ENCODE measurements at places on chromosomes 5 and 9. TPM values are rescaled to one million over a fixed set of nuclear protein-coding genes. Genes with fewer than 3 reads are reported as not detected.

GRCh38 chr9:72635197-72635596 lies 113.8 kb downstream of the TMC1 start:
- H3K27ac ChIP-seq: no peak overlapping the region
- no peak overlapping the region for H3K4me3 ChIP-seq
- H3K4me1 ChIP-seq: no peaks in the 10 kb centered on the region
- DNase-seq: no peak

DNA sequence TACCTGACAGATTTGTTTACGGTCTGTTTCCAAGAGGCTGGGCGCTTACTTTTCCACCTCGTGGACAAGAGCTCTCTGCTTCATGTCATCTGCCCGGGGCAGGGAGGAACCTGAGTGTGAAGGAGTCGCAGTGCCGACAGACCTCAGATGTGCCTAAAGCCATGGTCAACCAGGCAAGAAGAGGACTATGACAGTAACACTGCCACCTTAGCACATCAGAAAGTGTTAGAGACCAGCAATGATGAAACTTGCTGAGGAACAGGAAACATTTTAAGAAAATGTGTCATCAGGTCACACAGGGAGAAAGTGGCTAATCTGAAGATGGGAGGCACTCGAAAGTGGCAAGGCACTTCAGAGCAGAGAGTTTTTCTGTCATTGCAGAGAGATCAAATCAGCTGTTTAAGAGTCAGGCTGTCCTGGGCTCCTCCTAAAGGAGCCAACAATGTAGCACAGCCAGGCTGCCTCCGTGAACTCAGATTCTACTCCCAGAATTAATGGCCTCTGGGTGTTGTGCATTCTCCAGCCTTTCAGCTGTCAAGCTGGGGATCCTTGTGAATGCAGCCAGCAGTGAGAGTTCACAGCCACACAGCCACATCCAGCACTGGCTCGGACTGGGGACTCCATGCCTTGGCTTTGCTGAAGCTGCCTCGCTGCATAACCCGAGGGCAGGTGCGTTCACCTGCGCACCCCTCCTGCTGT lies 94.6 kb downstream of the RAPGEF1 start:
- no peak overlapping the region for H3K27ac ChIP-seq
- no peaks in the 10 kb centered on the region for H3K27me3 ChIP-seq
- no peak for DNase-seq

- no peaks in the 10 kb centered on the region for H3K36me3 ChIP-seq
- H3K27ac ChIP-seq: no peak overlapping the region
- H3K27me3 ChIP-seq: no peaks in the 10 kb centered on the region
- no peak overlapping the region for H3K4me3 ChIP-seq
- no peak for DNase-seq
- no peaks in the 10 kb centered on the region for H3K4me1 ChIP-seq
Observed at GRCh38 chr5:105554568-105555169, 1992.1 kb upstream of the NUDT12 start.

Gene MORN5
- polyA plus RNA-seq: 0.86 TPM

GRCh38 chr5:9878206-9878605 lies 248.1 kb upstream of the TAS2R1 start:
- H3K36me3 ChIP-seq: no peaks in the 10 kb centered on the region
- DNase-seq: no peak
- no peak overlapping the region for H3K4me3 ChIP-seq
- H3K27ac ChIP-seq: no peak overlapping the region
- no peaks in the 10 kb centered on the region for H3K4me1 ChIP-seq

GRCh38 chr9:28810388-28811075 lies 1237.3 kb upstream of the C9orf72 start:
- no peaks in the 10 kb centered on the region for H3K36me3 ChIP-seq
- H3K4me1 ChIP-seq: no peaks in the 10 kb centered on the region
- no peak overlapping the region for H3K27ac ChIP-seq
- no peaks in the 10 kb centered on the region for H3K27me3 ChIP-seq

- no peak overlapping the region for H3K4me3 ChIP-seq
- H3K4me1 ChIP-seq: peaks cover 6% of the 10 kb centered on the region
- no peak for DNase-seq
- H3K27ac ChIP-seq: no peak overlapping the region
- no peaks in the 10 kb centered on the region for H3K36me3 ChIP-seq
Observed at GRCh38 chr5:149829954-149830353, 99.8 kb downstream of the PPARGC1B start.

DNA sequence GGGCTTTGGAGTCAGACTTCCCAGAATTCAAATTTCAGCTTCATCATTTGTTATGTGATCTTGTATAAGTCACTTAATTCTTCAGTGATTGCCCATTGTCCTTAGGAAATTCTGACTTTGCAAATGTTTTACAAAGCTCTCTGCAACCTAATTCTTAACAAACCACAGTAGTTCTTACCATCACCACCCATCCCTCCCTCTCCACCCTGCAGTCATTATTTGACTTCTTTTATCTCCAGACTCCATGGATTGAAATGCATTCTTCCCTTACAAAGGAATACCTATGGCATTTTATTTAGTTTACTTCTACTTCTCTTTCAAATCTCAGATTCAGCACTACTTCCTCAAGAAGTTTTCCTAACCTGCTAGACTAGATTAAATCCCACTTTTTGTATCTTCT lies 23.1 kb downstream of the SHLD3 start:
- no peak for DNase-seq
- H3K27me3 ChIP-seq: no peaks in the 10 kb centered on the region
- H3K36me3 ChIP-seq: no peaks in the 10 kb centered on the region
- no peak overlapping the region for H3K27ac ChIP-seq
- H3K4me3 ChIP-seq: no peak overlapping the region
- no peaks in the 10 kb centered on the region for H3K4me1 ChIP-seq

- H3K4me3 ChIP-seq: no peak overlapping the region
- H3K27me3 ChIP-seq: no peaks in the 10 kb centered on the region
- no peak for DNase-seq
- H3K4me1 ChIP-seq: peaks cover 21% of the 10 kb centered on the region
Observed at GRCh38 chr9:134942788-134943184, 25.1 kb upstream of the FCN1 start.

- H3K27ac ChIP-seq: no peak overlapping the region
- no peak for DNase-seq
- no peak overlapping the region for H3K4me3 ChIP-seq
- H3K27me3 ChIP-seq: no peaks in the 10 kb centered on the region
- no peaks in the 10 kb centered on the region for H3K36me3 ChIP-seq
Observed at GRCh38 chr5:88778736-88779135, 104.2 kb downstream of the MEF2C start.

Gene CATSPER3
- 0.45 TPM for polyA plus RNA-seq

Gene PCDHA6
- polyA plus RNA-seq: 0.33 TPM

GRCh38 chr9:117723986-117724625 lies 19.9 kb downstream of the TLR4 start:
- DNase-seq: no peak
- H3K27me3 ChIP-seq: no peaks in the 10 kb centered on the region
- no peak overlapping the region for H3K27ac ChIP-seq
- no peaks in the 10 kb centered on the region for H3K36me3 ChIP-seq

GRCh38 chr5:131221888-131222287 lies 42.0 kb upstream of the CDC42SE2 start:
- no peaks in the 10 kb centered on the region for H3K36me3 ChIP-seq
- no peaks in the 10 kb centered on the region for H3K4me1 ChIP-seq
- no peak overlapping the region for H3K4me3 ChIP-seq
- H3K27me3 ChIP-seq: no peaks in the 10 kb centered on the region
- H3K27ac ChIP-seq: no peak overlapping the region

Gene SLC25A48
- polyA plus RNA-seq: not detected
